ENCODE measurements at places on chromosomes 4 and X.

DNA sequence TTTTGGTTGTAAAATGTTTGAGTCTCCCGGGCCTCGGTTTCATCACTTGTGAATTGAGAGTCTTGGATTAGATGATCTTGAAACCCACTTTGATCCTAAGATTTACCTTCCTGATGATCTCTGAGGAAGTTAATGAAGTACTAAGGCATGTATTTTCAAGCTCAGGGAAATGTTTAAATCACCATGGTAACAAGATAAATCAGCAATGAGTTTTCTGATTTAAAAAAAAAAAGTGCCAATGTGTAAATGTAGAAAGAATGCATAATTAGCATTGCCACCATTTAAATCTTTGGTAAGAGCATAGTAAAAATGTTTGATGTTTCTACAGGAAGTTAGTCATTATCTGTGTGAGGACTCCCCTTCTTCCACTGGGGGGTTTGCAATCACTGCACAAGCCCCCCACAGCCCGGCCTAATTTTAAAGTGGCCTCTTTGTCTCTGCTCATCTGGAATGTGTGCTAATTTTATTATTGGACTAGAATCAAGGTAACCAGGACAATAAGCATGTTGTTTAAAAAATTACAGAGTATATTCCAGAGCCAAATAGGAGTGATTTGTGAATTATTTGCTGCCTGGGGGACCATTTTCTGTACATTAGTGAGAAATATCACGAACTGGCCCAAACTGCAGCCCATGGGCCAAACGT is 93.6 kb downstream of the SLC34A2 start:
- DNase-seq = no peak

DNA sequence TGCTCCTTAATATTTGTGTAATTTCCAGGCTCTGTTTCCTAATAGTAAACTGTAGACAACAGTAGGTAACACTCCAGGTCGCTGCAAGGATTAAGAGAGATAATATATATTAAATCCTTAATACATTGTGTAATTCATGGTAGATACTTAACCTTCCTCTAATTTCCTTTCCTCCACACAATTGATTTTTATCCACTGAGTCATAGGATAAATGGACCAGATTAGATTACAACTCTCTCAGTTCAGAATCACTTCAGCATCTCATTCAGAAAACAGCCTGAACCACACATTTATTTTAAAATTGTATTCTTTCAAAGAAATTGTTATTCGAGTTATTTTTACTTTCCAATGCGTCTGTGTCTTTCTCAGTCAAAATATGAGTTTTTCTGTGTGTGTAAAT is 17.1 kb downstream of the GK2 start:
- DNase-seq = no peak

GRCh38 chr4:88171206-88171605 is 12.8 kb upstream of the ABCG2 start:
- DNase-seq = no peak

DNA sequence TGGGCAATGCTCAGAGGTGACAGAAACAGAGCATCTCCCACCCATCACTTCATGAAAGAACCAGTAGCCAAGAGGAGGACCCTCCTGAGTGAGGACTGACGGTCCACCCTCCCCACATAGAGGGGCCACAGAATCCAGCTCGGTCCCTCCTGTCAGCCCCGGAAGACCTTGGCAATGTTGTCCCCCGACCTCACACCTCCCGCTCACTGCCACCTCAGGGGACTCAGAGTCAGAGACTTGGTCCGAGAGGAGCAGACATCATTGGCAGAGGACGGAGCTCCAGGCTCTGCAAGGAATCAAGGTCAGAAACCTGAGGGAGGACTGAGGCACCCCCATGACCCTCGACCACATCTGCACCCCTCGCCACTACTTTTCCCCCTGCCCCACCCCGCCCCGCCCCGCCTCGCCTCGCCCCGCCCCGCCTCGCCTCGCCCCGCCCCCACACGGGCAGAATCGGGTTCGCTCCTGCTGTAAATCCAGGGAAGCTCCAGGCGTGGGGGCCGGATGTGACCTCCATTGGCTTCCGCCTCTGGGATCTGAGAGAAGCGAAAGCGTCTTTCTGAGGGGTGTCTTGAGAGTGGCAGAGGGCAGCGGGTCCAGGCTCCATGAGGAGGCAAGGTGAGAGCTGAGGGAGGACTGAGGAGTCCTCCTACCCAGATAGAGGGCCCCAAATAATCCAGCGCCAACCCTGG is at the start of gene MAGEA11:
TSS of gene MAGEA11 (plus strand) at position 516 of the 692 bp plus-strand sequence. CDS start 1,100 bp downstream, outside the sequence.
- DNase-seq = no peak

GRCh38 chrX:155874571-155875244 is 6.4 kb upstream of the VAMP7 start:
- DNase-seq = no peak

DNA sequence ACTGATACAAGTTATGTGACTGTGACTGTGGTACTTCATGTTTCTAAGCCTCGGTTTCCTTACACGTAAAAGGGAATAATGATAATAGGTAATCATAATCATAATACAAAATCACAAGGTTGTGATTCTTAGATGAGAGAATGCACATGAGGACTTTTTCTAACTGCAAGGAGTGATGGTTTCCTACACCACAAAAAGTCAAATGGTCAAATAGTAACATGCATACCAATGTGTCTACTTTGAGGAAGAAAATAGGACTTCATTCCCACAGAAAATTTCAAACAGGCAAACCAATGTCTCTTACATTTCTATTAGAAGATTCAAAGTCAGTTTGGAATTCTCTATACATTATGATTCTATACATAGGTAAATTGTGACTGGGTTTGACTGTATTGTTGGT is 368.7 kb upstream of the FTHL17 start:
- DNase-seq = no peak

DNA sequence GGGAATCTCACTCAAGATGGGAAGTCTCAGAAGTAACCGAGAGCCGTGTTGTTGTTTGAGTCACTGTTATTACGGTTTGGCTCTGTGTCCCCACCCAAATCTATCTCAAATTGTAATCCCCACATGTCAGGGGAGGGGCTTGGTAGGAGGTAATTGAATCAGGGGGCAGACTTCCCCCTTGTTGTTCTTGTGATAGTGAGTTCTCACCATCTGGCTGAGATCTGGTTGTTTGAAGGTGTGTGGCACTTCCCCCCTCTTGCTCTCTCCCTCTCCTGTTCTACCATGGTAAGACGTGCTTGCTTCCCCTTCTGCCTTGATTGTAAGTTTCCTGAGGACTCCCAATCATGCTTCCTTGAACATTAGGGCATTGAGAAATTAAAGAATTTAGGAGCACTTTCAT is 37.0 kb downstream of the HAND2 start:
- no peak for DNase-seq

DNA sequence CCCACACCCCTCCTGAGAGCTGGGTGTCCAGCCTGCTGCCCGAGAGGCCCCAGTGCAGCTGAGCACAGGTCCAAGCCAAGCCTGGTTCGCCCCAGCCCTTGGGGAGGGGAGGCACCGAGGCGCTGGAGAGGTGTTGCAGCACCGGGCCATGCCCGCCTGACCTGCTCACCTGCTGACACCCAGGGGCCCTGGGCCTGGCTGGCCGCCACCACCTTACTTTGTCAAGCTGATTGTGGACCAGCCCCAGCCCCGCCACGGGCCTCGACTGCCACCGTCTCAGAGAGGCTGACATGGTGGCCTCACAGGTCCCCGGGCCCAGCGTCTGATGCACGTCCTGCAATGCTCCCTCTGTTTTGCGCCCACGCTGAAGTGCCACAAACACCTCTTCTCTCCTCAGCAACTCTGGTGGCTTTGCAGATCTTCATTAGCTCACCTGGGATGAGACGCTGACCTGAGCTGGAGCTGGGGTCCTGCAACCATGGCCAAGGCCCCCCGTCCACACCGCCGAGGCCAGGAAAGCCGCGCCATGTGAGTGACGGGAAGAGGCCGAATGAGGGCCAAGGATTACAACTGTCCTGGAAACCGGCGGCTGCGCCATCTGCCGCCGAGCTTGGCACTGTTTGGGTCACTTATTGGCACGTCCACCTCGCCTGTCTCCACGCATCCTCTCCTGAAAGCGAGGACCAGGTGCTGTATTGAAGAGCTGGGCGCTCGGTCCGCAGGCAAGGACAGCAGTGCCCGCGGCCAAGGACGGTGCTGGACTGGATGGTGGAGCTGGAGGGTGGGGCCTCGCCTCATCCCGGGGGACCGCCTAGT is 7.6 kb downstream of the CPLX1 start:
- no peak for DNase-seq

DNA sequence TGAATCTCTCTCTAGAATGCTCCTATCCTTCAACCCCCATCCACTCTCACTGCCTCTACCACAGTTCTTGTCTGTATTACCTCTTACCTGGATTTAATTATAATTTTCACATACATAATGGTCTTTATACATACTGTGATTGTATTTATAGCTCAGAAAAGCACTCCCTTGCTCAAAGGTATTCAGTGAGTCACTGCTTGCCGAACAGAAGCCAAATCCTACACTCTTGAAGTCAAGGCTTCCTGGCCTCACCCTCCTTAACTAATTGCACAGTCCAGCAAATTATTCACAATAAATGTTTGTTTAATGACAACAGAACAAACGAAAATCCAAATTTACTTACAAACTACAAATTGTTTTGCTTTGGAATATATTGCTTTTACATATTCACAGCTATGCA is 159.5 kb downstream of the KLHL13 start:
- DNase-seq = no peak

- DNase-seq = no peak
Observed at GRCh38 chrX:68647156-68647957, at the start of gene STARD8. STARD8 (plus strand) TSS chrX:68647666; CDS start chrX:68647883, 217 bp downstream.

DNA sequence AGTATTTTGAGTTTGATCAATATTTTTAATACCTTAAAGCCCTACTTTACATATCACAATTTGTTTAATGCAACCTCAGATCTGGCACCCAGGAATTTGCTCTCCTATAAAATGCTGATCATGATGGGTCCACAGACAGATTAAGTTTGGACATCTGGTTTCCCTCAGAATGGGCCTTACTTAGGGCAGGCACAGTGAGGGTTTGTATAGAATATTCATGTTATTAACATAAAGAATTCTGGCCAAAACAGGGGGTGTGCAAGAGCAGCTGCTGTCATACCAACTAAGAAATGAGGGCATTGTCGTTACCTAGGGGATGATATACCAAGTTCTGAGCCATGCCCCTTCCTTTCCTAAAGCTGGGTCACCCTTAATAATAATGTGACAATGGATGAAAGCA is 37.5 kb upstream of the CENPU start:
- no peak for DNase-seq

DNA sequence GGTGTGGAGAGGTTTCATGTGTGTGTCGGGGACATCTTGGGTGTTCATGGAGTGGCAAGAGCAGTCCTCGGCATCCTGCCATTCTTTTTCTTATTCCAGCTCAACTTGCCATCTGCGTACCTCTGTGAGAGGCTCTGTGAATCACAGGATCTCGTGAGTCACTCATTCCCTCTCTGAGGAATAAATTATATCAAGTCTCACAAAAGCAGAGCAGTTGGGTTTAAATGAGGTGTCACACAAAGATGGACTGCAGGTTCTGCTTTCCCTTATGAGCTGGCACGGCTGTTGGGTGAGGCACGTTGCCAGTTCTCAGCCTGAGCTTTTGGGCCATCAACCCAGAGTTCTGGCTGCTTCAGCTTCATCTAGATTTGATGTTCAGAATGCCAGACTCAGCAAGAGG is 6.8 kb upstream of the OCIAD2 start:
- no peak for DNase-seq

- DNase-seq = no peak
Observed at GRCh38 chr4:155497306-155497705, 120.5 kb upstream of the MAP9 start.

DNA sequence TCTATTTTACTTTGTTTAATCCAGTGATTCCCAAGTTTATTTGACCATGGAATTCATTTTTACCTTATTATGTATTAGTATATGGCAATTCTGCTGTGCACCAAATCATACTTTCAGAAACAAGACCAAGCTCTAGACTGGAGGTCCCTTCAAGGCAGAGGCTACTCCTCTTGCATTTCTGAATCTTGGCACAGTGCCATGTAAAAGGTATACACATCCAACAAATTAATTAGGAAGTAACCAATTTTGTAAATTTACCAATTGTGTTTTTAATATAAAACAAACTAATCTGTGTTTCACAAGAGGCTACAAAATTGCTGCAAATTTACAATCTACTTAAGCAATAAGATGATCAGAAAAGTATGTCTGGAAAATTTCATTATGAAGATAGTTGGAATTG is 712.2 kb upstream of the HS3ST1 start:
- no peak for DNase-seq

GRCh38 chr4:83316459-83317165 is 18.0 kb downstream of the HPSE start:
- DNase-seq = no peak

DNA sequence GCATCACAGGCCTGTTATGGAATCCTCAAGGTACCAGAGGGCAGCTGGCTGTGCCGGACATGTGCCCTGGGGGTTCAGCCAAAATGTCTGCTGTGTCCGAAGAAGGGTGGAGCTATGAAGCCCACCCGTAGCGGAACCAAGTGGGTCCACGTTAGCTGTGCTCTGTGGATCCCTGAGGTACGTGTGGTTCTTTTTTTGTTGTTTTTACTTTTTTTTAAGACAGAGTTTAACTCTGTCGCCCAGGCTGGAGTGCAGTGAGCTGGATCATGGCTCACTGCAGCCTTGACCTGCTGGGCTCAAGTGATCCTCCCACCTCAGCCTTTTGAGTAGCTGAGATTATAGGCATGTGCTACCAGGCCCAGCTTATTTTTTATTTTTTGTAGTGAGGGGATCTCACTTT is 46.1 kb downstream of the JADE1 start:
- DNase-seq = no peak

DNA sequence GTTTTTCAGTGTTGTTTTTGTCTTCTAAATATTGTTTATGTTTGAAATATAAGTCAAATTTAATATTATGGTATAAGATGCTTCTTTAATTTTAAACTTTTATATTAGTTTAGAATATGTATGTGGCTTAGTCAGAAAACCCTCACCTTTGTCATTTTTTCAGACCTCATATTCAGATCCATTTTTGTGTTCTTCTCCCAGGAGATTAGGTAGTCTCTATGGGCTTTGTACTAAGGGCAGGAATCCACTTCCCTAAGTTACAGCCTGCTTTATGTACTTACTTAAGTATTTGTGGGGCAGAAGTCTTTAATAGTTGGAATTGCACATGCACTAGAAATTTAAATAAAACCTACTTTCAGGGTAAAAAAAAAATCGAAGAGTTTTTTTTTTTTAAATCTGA is 63.5 kb upstream of the TENM3 start:
- no peak for DNase-seq

- DNase-seq = no peak
Observed at GRCh38 chrX:49627086-49627777, 28.4 kb downstream of the GAGE1 start.

- no peak for DNase-seq
Observed at GRCh38 chrX:29852767-29853166, 362.6 kb upstream of the MAGEB2 start.

- DNase-seq = no peak
Observed at GRCh38 chrX:30612250-30612655, 34.7 kb upstream of the TASL start.

GRCh38 chrX:38982370-38982769 is 181.1 kb downstream of the MID1IP1 start:
- DNase-seq = no peak

GRCh38 chr4:75968084-75968483 is 22.7 kb downstream of the SDAD1 start:
- DNase-seq = no peak

- DNase-seq = no peak
Observed at GRCh38 chrX:11588097-11588496, 77.6 kb downstream of the ARHGAP6 start.

GRCh38 chr4:125681240-125681639 is 366.5 kb downstream of the FAT4 start:
- no peak for DNase-seq

GRCh38 chr4:8694651-8695151 is 102.1 kb downstream of the CPZ start:
- DNase-seq = no peak
